Smooth muscle cell of the coronary artery (primary cell): ENCODE measurements at places on chromosomes 16 and 17. TPM values are rescaled to one million over a fixed set of nuclear protein-coding genes. Genes with fewer than 3 reads are reported as not detected.

Gene LGALS9B
- total RNA-seq = not detected in 2 replicates

Gene SMPD3
- not detected in 2 replicates for total RNA-seq

Gene FNDC8
- total RNA-seq = not detected in 2 replicates

Gene EME1
- 0.59 and 2.6 TPM in 2 replicates for total RNA-seq

Gene E2F4
- total RNA-seq = 27.5 and 31.9 TPM in 2 replicates
